Activated CD4-positive, alpha-beta memory T cell treated with anti-CD3 and anti-CD28 coated beads, Interleukin-2, amount 10 ng/mL, durations not matched to agents 7 days and 5 days (primary cell): ENCODE measurements at places on chromosomes 4 and X. TPM values are rescaled to one million over a fixed set of nuclear protein-coding genes. Genes with fewer than 3 reads are reported as not detected.

Gene CXCL6
- total RNA-seq = not detected

DNA sequence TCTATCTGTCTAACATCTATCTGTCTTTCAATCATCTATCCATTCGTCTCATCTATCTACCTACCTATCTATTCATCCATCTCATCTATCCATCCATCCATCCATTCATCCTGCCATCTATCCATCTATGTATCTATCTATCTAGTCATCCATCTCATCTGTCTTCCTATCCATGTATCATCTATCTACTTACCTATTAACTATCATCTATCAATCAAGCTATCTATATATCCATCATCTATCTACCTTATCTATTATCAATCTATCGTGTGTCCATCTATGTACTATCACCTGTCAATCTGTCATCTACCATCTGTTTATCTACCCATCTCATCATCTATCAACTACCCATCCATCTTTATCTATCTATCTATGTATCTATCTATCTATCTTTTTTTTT lies 217.7 kb downstream of the CRLF2 start:
- H3K27ac ChIP-seq = no peak overlapping the region
- H3K36me3 ChIP-seq = peaks cover 4% of the 10 kb centered on the region
- no peaks in the 10 kb centered on the region for H3K4me1 ChIP-seq
- no peaks in the 10 kb centered on the region for H3K27me3 ChIP-seq
- no peak overlapping the region for H3K4me3 ChIP-seq

- DNase-seq = no peak
- no peaks in the 10 kb centered on the region for H3K36me3 ChIP-seq
- H3K4me3 ChIP-seq = no peak overlapping the region
- H3K27ac ChIP-seq = no peak overlapping the region
Measured at GRCh38 chr4:116839826-116840225, 245.6 kb downstream of the TRAM1L1 start.

- DNase-seq = no peak
- peak overlapping the region; percentile 29 for H3K27ac ChIP-seq
- no peak overlapping the region for H3K4me3 ChIP-seq
- no peaks in the 10 kb centered on the region for H3K27me3 ChIP-seq
- H3K4me1 ChIP-seq = peaks cover 12% of the 10 kb centered on the region
Measured at GRCh38 chrX:154661899-154662298, 8.5 kb upstream of the CTAG2 start.

Gene CASP3
- 77.1 TPM for total RNA-seq

DNA sequence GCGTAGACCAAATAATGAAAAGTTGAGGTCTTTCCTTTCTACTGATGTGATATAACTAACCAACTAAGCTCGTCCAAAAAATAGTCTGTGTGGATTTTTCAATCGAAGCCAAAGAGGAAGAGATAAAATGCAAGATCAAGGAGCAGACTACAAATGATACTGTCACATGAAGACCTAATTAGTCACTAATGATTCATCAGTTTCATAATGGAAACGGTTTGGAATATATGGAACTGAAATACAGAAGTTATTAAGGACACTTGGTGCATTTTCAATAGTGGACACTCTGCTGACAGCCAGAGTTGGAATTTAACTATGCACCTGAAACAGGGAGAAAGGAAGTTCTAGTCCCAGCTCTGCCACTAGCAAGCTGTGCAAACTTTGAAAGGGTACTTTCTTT lies 119.8 kb downstream of the GUCY2F start:
- no peaks in the 10 kb centered on the region for H3K36me3 ChIP-seq
- no peaks in the 10 kb centered on the region for H3K4me1 ChIP-seq
- H3K27ac ChIP-seq = no peak overlapping the region
- no peak overlapping the region for H3K4me3 ChIP-seq
- no peak for DNase-seq

- no peak overlapping the region for H3K27ac ChIP-seq
- H3K4me1 ChIP-seq = no peaks in the 10 kb centered on the region
- H3K4me3 ChIP-seq = no peak overlapping the region
- H3K36me3 ChIP-seq = peaks cover 12% of the 10 kb centered on the region
Measured at GRCh38 chr4:106238820-106239420, 77.1 kb downstream of the TBCK start.
